ENCODE measurements at places on chromosomes 1 and 21.

DNA sequence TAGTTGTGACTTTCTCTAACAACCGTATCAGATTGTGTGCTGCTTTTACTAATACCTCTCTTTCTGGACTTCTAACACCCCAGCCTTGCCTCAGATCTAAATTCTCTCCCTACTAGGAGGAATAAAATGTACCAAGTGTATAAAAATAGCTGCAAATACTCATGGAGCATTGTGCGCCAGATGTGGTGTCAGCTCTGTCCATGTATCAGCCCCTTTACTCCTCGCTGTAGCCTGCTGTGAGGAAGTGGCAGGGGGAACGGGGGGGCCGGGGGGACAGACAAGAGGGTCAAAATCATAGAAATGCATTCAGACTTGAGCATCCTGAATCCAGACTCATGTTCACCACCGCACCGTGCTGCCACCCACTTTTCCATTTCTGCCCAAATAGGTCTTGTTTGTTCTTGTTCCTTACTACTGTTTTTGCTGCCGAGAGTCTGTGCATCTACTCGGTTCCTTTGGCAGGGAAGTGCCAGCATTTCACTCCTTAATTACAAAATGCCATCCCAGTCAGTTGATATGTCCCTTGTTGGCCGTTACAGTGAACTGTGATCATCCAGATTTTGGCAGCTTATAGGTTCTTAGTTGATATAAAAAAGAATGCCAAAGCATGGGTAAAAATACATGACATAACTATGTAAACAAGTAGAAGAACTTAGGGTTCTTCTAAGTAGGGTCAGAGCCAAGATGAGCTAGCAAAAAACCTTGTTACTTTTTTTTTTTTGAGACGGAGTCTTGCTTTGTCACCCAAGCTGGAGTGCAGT, 76.4 kb downstream of the UBE4B start:
- DNase-seq: no peak

GRCh38 chr1:228066891-228067654, 15.4 kb upstream of the ARF1 start:
- DNase-seq: no peak

GRCh38 chr1:165942062-165942461, 114.6 kb downstream of the UCK2 start:
- DNase-seq: no peak

GRCh38 chr1:81554108-81554507, 246.6 kb upstream of the ADGRL2 start:
- no peak for DNase-seq

DNA sequence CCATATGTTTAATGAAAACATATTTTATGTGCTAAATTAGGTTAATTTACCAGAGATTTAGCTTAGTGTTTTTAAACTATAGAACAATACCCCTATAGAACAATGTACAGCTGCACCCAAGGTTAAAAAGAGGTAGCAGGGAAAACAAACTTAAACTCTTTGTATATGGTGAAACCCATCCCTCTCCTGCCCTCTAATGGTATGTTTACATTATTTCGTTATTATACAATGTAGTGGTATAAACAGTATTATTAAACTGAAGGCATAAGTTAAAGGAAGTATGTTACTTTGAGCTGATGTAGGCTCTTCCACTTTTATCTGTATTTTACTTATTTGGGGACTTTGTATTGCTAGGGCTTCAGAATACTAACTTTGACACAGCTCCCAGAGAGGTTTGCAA, 16.7 kb upstream of the ZYG11A start:
- no peak for DNase-seq

DNA sequence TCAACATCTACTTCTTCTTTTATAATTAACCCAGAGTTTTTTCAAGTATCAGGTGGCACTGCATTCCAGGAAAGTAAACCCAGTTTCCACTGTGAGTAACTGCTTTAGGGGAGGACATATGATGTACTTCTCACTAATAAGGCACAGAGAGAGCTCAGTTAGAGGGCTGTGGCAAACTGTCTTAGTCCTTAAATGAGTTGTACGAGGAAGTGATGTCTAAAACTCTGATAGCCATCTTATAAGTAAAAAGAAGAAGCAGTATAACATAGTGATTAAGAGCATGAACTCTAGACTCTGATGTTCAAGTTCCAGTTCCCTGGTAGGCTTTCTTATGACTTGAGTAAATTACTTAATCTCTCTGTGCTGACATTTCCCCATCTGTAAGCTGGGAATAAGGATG, 58.7 kb upstream of the PTGS2 start:
- DNase-seq: peak; percentile 25

DNA sequence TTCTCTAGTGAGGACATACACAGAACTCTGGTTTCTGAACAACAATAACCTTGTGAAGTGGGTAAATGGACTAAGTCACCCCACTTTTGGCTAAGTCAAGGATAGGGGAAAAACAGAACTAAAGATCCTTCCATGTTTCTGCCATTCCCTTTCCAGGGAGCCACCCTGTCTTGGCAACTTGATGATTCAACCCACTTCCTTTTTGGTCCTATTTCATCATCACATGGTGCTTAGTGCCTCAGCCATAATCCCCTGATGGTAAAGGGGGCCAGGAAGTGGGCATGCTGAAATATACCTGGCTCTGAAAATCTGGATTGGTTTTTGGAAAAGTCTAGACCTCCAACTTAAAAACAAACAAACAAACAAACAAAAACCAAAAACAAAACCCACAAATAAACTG, 206.4 kb upstream of the FOXD3 start:
- DNase-seq: no peak

DNA sequence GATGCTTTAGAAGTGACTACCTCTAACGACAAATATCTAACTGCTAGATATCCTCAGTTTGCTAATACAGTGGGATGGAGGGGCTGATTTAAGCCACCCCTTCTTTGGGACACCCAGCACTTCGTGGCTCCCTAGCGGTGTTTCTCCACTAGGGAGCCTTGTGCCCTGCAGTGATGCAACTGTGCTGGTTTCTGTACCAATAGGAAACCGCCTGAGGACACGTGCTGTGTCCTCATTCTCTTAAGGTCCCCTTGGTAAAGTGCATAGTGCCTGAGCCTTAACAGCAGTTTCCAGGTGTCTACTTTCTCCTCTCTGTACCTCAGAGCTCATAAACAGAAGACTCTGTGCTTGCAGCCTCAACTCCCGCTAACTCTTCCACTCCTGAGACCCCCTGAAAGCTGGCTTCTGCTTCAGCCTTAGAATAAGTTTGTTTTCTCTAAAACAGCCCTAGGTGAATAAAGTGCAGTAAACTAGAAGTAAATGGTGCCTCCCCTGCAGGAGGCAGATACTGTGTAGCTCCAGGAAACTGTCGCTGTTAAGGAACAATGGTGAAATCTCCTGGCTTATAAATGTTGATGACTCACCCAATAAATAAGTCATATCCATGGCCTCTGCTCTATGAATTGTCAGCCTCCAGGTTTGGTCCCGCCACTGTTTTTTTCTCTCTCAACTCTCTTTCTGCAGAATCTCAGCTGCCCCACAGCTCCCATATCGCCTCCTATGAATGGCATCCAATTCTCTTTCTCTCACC, 130.4 kb downstream of the AK5 start:
- no peak for DNase-seq

DNA sequence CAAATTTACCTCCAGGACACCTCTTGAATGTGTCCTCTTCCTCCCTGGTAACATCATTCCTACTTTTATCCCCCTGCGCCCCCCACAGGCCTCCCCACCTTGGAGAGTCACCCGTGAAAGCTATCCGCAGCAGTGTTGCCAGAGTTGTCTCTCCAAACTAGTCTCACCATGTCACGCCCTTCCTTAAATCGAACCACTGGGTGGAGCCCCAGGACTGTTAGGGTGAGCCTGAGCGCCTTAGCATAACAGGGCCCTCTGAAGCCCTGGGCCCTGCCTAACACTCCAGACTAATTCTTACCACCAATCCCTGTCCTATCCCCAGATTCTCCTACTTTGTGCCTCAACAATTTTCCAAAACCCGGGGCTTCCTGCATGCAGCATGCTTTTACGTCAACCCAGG, 35.0 kb downstream of the HSD3B2 start:
- no peak for DNase-seq

DNA sequence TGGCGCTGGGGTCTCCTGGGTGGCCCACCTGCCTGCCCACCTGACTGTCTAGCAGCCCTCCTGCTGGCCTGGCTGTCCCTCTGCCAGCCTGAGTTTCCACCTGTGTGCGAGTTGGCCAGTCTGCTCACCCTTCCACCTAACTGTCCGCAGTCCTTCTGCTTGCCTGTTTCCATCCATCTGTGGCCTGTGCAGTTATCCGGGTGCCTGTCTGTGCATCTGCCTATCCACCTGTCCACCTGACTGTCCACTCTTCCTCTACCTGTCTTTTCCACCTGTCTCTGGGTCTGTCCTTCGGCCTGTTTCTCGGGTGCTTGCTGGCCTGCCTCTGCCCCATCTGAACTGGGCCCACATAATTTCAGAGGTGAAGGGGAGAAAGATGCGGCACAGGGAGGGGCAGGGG, 1.9 kb downstream of the KCNQ4 start:
- DNase-seq: no peak
